T-helper 17 cell (primary cell): ENCODE measurements at places on chromosomes 3 and 15.

GRCh38 chr15:94524565-94524964, 293.2 kb downstream of the MCTP2 start:
- no peak for DNase-seq

DNA sequence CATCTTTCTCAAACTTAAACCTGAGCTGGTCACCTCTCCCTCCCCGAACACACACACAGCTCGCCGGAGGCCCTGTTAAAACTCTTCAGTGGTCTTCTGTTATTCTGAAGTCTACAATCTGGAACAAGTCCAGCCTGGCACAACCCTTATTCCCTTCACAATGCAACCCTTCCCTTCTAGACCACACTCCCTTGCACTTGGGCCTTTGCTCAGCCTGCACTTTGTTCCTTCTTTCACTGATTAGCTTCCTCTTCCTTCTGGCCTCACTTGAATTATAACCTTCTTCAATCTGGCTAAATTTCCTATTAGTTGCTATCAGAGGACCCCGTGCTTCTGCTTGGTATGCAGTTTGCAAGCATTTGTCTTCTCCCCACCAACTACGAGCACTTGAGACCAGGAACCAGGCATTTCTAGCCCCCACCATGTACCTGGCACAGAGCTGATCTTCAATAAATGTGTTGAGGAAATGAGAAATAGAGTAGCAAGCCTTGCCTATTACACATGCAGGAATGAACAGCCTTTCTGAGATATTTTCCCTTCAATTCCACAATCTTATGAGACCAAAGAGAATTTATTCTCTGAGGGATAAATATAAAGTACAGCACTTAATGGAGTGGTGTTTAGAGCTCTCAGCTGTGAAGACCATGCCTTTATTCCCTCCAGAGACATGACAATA, 663.1 kb upstream of the ADAMTS9 start:
- DNase-seq = no peak

DNA sequence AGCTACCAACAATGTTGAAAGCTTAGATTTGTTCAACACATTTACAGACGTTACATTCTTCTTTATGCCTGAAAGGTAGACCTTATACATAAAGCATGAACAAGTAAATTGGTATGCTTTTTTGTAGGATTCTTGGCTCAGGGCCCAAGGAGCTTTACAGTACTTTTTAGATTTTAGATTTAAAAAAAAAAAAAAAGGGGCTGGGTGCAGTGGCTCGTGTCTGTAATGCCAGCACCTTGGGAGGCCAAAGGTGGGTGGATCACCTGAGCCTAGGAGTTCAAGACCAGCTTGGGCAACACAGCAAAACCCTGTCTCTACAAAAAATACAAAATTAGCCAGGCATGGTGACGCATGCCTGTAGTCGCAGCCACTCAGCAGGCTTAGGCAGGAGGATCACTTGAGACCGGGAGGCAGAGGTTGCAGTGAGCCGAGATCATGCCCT, 39.7 kb downstream of the MEF2A start:
- DNase-seq = no peak

DNA sequence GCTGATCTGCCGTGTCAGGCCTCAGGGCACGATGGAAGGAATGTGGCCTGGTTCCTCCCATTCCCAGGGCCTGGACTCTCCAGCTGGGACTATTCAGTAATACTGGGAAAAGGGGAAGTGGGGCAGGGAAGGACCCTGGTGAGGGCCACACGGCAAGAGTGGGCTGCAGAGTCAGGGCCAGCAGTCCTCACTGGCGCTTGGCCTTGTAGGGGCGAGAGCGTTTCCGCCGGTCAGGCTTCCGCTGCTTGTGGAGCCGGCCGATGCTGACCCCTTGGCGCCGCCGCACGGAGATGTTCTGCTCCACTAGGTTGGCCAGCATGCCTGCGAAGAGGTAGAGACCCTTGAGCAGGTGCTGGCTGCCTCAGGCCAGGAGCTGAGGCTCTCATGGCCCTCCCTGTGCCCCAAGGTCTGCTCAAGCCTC, 42.8 kb downstream of the SEMA3G start:
- no peak for DNase-seq

DNA sequence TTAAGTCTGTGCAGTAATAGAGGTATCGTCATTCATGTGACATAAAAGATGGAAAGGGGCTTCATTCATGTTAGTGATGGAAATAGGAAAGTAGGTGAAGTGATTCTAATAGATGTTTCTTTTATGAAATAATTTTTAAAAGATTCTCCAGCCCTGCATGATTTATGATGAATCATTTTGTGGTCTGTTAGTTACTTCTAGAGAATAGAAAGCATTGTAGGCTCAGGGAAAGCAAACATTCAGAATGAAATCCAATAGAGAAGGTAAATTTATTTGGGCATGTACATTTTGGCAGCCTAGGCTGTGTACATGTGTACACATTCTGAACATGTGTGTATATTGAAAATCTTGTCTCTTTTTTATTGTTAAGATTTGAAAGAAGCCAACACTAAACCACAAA, 23.1 kb downstream of the PPARG start:
- DNase-seq = no peak

GRCh38 chr3:179428876-179429548, 22.3 kb downstream of the GNB4 start:
- DNase-seq = no peak

DNA sequence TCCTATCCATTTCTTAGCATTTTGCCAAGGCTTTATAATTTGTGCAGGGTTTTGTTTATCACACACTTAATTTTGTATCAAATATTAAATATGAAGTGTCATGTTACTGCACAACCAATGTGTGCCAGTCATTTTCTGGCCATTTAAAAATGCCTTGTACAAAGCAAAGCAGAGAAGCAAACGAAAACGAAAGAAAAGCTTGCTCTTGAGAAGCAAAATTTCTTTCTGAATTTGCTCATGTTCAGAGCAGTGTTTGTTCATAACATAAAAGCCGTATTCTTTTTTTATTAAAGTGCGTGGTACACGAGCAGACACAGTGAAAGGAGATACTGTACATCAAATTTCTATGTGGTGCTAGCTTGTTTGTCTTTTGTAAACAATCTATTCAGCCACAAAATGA, 792.6 kb downstream of the NAALADL2 start:
- no peak for DNase-seq

DNA sequence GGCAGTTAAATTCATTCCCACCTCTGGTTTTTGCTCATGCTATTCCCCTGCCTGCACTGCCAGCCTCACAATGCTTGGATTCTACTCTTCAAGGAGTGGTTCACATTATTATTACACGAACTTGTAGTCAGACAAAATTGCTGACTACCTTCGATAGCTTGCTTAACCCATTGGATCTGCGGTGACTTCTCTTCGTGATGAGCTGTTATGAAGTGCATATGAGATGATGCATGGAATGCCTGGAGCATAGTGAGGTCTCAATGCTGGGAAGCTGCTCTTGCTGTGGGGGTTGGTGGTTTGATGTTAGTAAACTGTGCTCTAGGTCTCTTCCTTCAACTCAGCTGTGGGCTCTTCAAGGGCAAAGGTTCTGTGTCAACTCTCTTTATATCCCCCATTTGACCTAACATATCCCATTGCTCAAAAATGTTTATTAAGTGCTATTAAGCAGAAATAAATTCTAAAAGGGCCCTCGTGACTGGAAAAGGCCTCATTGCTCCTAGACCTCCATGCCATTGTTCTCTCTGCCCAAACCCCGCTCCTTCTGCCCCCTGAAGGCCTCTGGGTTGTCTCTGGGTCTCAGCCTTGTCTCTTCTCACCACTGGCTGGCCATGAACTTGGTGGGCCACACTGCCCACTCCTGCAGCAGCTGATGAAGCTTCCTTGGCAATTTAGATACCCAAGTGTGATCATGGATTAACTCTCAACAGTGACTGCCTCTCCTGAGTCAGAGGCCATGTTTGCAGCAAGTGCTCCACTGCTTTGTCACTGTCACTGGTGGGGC, 4.5 kb upstream of the SLCO2A1 start:
- no peak for DNase-seq

- DNase-seq = no peak
Observed at GRCh38 chr3:128549283-128550112, 56.5 kb upstream of the GATA2 start.

DNA sequence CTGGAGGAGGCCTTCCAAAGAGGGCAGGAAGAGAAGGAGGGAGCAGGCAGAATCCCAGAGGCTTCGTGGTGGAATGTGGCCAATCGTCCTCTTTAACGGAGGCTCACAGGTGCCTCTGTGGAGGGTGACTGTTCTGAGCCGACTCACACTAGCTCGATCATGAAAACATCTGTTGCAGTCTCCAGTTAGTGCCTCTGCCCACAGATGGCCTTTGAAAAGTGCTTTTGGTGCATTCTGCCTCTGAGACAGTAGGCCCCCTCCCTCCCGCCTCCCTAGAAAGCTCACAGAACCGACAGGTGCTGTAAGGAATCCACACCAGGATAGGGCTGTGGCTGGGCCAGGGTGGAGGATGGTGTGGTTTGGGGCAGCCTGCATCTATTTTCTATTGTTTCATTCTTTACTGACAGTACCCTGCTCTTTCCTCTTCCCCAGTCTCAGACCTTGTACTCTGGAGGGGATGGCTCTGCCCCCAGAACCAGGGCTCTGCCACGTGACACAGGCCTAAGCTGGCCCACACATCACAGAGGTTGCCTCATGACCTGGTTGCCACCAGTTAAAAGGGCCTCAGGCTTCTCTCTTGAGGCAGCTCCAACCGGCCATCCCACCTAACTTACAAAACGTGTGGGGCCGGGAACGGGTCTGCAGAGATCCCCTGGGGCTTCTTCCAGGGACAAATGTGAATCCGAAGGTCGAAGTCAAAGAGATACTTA, 27.2 kb upstream of the PIGZ start:
- no peak for DNase-seq

DNA sequence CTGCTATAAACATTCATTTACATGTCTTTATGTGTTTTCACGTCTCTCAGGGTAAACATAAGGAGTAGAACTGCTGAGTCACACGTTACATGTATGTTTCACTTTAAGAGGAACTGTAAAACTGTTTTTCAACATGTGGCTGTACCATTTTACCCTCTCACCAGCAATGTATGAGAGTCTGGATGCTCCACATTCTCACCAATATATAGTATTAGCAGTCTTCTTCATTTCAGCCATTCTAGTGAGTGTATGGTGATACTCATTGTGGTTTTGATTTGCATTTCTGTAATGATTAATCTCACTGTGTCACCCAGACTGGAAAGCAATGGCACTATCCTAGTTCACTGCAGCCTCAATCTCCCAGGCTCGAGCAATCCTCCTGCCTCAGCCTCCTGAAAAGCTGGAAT, 37.1 kb downstream of the PHC3 start:
- no peak for DNase-seq

- no peak for DNase-seq
Observed at GRCh38 chr3:155428563-155428962, 135.1 kb upstream of the STRIT1 start.

- DNase-seq = no peak
Observed at GRCh38 chr15:80660119-80660518, 35.0 kb upstream of the ABHD17C start.

- no peak for DNase-seq
Observed at GRCh38 chr3:64016941-64017620, 6.2 kb downstream of the PSMD6 start.

GRCh38 chr15:66164788-66165187, 88.8 kb downstream of the MEGF11 start:
- DNase-seq = no peak
